ENCODE measurements at places on chromosomes 13 and 19.

DNA sequence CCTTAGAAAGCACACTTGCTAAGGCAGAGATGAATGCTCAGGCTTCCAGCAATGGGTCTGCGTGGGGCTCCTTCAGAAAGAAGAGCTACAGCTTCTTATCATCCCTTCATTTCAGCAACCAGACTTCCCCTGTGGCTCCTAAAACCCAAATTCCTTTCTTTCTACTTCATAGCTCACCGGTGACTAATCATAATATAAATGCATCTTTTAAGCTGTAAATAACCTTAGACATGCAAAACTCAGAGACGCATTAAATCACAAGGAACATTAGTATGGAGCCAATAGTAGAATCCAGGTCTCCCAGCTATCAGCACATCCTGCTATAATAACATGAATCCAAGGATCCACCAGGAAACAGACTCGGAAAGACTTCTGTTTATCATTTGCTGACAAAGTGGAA is 375.6 kb downstream of the COG6 start:
- no peak for DNase-seq

DNA sequence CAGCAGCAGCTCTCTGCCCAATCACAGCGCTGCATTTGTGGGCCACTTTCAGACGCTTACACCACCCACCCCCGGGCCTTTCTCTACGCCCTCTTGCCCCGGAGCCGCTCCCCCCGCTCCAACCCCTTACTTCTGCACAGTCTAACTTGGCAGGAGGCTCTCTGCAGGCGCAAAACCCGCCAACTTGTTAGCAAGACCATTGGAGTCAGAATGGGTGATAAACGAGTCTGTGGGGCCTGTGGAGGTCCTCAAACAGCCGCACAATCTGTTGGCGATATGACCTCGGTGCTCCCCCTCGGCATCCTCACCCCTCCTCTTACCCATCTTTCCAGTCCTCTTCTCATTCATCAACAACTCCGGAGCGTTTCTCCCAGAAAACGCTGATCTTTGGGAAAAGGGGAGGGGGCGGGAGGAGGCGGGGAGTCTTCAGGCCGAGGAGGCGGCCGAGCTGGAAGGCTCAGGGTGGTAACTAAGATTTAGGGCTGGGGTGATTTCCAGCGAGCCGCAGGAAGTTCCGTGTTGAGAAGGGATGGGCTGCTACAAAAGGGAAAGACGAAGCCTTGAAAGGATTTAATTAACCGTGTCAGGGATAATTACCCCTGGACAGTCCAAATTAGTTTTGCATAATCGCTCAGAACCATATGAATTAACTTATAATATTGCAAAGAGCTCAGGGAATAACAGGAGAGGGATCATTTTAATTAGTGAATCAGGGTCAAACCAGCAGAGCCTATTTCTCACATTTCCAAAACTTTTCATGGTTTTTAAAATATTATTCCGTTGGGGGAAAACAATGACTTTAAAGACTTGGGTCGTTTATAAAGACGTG is 4.1 kb downstream of the SOX21 start:
- DNase-seq, result no peak

GRCh38 chr13:75480671-75481175 is 1.2 kb downstream of the TBC1D4 start:
- no peak for DNase-seq

- no peak for DNase-seq
Observed at GRCh38 chr19:49863935-49864320, 3.4 kb downstream of the PNKP start.

- no peak for DNase-seq
Observed at GRCh38 chr13:29471551-29471950, 123.9 kb downstream of the SLC7A1 start.

DNA sequence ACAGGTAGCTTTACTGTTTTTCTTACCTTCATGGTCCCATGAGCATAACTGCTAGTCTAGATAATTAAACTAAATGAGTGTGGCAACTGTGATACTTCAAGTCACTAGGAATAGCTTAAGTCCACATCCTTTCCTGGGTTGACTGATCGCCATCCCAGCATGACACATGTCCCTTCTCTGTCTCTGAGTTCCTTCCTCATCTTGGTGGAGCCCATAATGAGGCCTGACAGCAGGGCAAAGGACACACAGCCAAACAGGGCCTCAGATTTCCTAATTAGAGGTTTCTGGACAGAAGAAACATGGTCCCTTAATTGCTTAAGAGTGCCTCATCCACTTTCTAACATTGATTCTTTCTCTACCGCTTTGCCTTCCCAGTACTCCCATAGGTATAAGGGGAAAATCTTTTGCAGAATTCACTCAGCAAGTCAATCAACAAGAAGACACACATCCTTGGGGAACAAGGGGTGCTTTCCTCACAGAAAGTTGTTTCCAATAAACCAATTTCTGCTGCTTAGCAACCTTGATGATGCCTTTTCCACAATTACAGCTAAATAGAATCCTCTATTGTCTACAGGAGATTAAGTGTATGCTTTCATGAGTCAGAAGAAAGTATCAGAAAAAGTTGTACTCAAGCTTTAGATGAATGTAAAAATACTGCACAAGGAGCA is 208.3 kb upstream of the SERP2 start:
- no peak for DNase-seq

GRCh38 chr19:34232566-34233481 is 21.5 kb upstream of the GARRE1 start:
- DNase-seq, result peak; percentile 91

GRCh38 chr19:10566408-10566657 is 523 bp upstream of the KRI1 start:
- DNase-seq, result no peak
